ENCODE measurements at places on chromosomes 3 and 15.

- DNase-seq: no peak
These were observed 118.3 kb downstream of the RFTN1 start for GRCh38 chr3:16395212-16395611.

- DNase-seq: no peak
These were observed 2.2 kb downstream of the DENND4A start for GRCh38 chr15:65789759-65790425.

DNA sequence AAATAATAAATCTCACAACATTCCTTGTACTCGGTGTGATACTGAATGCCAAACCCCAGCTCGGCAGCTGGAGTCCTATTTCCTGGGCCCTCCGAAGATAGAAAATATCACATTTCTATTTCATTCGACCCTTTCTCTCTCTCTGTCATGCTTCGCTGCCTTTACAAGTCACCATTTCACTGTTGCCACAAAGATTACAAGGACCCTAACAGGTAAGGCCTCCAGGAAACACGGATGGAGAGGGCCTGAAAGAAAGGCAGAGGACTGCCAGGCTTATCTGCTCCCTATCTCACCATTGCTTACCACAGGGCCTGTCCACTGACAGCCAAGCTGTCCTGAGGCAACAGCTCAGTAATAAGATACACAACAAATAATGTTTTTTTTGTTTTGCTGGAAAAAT lies 376.5 kb downstream of the MECOM start:
- DNase-seq: no peak

- DNase-seq: peak; percentile 21
These were observed 888 bp downstream of the TMOD3 start for GRCh38 chr15:51830276-51830806.

GRCh38 chr3:55641964-55642363 lies 154.9 kb upstream of the WNT5A start:
- no peak for DNase-seq
